Hematopoietic multipotent progenitor cell treated with erythropoietin and hydrocortisone succinate and interleukin-3 and kit ligand, for 4 days (in vitro differentiated cells): ENCODE measurements at places on chromosomes 11 and 22.

DNA sequence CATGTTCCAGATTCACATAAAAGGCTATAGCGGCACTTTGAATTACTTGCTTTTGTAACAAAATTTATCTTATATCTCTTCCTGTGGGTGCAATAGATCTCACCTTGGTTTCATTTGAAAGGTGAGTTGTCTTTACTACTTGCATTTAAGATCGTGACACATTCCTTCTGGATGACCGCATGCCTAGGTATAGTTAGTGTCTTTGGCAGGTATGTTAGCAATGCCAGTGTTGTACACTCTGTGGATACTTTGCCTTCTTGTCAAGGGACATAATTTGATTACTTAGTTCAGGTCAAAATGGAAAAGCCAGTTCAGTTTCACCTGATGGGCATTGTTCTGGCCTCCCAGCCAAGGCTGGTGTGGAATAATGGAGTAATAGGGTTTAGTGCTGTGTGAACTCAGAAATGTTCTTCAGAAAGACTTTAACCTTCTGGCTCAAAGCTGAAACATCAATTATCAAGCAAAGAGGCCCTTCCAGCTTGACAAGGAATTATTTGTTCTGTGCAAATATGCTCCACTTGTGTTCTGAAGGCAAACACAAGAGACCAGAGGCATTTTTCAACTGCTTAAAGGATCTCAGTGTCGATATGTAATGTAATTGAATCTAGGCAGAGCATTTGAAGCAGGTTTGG is 64.6 kb downstream of the AMOTL1 start:
- no peak for DNase-seq

DNA sequence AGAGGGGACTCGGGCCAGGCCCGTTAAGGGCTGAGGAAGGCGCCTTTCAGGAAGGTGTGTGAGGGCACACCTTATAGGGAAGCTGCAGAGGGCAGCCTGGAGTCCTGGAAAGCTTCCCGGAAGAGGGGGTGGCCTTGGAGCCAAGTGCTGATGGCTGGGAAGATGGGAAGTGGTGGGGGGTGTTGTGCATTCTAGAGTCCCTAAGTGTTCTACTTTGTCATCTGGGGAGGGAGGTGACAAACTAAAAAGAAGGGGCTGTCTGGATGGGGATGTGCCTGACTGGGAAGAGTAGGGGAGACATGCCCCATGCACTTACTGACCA is 6.8 kb downstream of the ZDHHC8 start:
- no peak for DNase-seq

- peak; percentile 61 for DNase-seq
These were observed 9.2 kb downstream of the TP53I11 start for GRCh38 chr11:44941259-44942021.

DNA sequence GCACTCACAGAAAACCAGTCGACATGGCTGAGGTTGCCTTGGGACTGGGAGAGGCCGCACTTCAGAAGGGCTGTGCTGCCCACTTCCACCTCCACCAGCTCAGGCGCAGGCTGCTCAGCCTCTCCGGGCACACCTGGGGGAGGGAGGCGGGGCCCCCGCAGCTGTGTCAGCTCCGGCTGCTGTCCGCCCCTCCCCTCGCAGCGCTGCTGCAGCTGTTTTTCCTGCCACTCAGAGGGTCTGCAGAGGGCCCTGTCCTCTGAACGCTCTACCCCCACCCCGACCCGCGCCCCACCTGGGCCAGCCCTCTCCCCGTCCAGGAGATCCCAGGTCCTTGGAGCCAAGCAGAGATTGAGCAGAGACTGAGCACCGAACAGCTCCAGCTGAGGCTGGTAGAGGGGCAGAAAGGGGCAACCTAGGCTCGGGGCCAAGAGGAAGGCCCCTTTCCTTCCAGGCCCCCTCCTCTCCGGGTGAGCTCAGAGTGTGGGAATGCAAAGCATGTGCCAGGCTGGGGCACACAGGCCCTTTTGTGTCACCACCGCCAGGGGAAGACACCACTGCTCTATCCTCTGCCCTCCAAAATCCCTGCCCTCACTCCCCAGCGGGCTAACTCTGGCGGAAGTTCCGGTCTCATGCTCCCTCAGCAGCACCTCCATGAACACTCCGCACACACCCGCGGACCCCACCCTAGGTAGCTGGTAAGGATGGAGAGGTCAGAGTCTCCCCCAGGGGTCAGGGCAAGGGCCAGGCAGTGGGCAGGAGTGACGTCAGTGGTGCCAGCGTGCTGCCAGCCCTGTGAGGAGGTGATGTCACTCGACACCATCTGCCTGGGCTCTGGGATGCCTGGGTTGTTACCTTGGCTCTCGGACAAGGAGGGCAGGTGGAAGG is 1.6 kb downstream of the MCAM start:
- peak; percentile 34 for DNase-seq

DNA sequence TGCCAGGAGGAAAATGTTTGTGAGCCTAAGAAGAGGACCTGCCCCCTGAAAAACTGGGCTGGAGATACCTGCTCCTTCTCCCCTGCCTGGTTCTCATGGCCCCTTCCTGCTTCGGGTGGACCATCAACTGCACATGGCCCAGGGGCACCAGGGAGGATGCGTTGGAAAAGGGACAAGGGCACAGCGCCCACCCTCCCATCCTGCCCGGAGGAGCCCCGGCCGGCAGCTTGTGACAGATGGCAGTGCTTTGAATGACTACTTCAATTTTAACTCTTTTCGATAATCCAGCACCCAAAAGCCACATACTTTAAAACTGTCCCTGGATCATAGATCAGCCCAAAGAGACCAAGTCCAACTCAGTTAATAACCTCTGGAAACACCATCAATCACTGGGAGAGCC is 135.8 kb upstream of the NECTIN1 start:
- no peak for DNase-seq

GRCh38 chr11:100984668-100985067 is 144.9 kb downstream of the PGR start:
- no peak for DNase-seq

- DNase-seq: no peak
These were observed 12.5 kb upstream of the CHST1 start for GRCh38 chr11:45677770-45678512.

DNA sequence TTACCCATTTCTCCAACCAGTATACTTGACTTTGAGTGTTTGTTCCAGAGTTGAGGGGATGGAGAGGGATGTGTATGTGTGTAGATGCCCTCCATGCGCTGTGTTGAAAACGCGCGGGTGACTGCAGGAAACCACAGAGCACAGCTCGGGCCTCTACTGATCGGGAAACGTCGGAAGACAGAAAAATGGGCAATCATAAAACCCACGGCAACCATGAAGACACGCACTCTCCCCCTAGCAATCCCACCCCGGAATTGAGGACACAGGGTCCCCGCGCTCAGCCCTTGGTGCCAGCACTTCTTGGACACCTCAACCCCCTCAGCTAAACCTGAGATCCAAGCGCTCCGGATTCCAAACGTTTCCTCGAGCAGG is 251 bp upstream of the UQCC3 start:
- no peak for DNase-seq

DNA sequence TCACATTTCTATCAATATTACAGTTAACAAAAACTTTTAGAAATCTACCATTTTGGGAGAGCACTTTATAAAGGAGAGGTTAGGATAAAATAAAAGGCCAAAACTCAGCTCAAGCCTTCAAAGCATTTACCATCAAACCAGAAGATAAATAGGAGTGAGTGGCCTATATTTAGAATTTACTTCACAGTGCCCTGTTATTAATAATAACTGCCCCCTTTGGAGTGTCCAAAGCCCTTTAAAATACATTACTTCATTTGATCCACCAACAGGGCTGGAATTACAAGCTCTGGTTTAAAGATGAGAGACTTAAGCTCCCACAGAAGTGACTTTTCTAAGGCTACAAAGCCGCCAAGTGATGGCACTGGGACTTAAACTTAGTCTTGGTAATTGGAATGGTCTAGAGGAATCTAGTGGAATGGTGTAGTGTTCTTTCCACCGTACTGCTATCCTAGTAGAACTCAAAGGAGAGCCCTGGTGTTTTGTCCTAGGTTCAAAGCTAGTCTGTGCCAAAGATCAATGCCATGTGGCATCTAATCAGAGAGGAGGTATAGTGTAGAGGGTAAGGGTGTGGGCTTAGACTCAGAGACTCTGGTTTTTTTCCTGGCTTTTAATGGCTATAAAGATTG is 21.2 kb upstream of the MTMR3 start:
- no peak for DNase-seq
